ENCODE measurements at places on chromosomes 4 and X.

GRCh38 chr4:185196437-185196836 is 7.4 kb downstream of the CFAP97 start:
- DNase-seq, result no peak

GRCh38 chr4:155001251-155001650 is 207.2 kb upstream of the NPY2R start:
- DNase-seq, result no peak

DNA sequence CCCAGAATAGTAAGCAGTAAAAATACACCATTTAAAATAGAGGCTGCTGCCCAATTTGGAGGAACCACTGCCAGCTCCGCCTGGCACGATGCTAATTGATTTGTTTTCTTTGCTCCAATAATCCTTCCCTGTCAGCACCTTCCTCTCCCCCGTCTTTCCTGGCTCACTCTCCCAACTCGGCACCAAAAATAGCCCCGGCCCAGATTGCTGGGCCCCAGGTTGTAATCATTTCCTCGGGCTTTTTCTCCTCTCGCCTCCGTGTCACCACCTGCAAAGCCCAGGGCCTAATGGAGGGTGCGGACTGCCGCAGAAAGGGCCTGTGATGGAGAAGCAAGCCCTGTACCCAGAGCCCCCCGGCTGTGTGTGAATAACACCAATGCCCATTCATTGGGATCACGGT is 197.6 kb upstream of the PSAPL1 start:
- DNase-seq, result no peak

DNA sequence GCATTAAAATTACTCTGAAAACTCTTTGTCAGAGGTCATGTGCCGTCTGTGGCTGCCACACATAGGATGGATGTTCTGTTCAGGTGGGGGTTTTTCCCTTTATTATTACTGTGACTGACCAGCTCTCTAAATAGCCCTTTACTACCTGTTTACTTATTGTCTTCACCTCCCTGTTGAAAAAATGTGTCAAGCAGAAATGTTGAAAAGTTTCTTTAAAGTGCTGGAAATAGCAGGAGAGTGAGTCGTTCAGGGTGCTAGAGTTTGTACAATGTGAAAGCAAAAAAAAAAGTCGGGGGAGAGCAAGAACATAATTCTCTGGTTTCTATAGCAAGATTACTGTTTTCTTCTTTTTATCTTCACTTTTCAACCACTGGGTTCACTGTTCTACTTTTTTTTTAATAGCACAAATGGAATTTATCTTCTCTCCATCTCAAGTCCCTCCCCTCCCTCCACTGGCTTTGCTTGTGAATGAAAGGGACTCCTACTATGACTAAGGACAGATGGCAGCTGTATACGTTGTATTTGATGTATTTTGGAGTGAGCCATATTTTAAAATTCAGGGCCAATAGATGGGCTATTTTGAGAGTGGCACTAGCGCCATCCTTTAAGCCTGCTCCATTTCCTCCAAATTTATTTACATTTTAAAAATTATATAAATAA is 33.3 kb downstream of the ARX start:
- no peak for DNase-seq

GRCh38 chr4:158139086-158139485 is 33.7 kb downstream of the GASK1B start:
- no peak for DNase-seq

DNA sequence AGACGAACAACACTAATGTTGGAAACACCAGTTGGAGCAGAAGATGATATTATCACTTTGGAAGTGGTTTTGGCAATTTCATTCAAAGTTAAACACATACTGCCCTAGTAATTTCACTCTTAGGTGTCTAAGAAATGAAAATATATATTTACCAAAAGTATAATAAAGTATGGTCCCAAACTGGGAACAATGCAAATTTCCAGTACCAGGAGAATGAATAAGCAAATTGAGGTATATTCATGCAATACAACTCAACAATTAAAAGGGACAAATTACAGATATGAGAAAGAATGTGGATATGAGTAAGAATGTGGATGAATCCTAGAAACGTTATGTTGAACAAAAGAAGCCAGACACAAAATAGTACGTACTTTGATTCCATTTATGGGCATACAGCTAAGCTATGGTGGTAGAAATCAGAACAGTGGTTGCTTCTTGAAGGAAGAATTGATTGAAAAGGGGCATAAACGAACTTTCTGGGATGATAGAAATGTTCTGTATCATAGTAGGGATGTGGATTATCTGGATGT is 10.0 kb downstream of the ELMOD2 start:
- no peak for DNase-seq

DNA sequence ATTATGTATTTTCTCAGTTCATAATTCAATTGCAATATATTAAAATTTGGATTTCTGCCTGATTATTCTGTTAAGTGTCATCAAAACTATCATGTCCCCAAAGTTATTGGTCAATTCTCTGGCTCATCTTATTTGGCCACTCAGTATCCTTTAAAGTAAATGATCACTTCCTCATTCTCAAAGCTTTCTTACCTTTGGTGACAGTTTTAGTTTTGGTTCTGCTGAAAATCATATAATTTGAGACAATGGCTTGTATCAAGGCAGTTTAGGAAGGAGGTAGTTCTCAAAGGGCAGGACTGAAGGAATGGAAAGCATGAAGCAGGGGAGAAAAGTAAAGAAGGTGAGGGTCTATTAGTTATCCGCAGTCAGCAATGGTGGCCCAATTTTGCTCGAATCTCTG is 1832.1 kb downstream of the ARAP2 start:
- no peak for DNase-seq

All from stimulated activated CD8-positive, alpha-beta memory T cell treated with anti-CD3 and anti-CD28 coated beads, Interleukin-12 subunit alpha, Interleukin-12 subunit beta, amount 100 ng/mL, for 1 hour (primary cell).